ENCODE measurements at places on chromosomes 5 and 9.

DNA sequence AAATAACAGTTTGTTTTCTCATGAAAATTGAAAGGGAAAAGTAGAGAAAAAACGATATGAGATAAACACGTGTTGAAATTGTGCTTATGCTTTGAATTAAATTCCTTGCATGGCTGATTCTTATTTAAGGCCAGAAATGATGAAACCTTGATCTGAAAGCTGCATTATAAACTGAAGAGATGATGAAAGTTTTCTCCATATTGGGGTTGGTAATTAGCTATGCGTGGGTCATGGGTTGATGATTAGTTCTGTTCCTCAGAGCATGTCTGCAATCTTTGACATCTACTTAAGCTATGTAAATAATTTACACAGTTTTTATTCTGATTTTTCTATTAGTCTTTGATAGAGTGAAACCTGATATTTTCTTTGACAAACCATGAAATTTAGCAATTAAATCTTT, 264.1 kb downstream of the CD180 start:
- no peak for DNase-seq

GRCh38 chr5:41681840-41682239, 171.4 kb upstream of the PLCXD3 start:
- no peak for DNase-seq

- DNase-seq: no peak
These were observed 13.1 kb upstream of the RPL26L1 start for GRCh38 chr5:172946146-172946545.

GRCh38 chr5:62948301-62948700, 369.7 kb downstream of the LRRC70 start:
- no peak for DNase-seq

DNA sequence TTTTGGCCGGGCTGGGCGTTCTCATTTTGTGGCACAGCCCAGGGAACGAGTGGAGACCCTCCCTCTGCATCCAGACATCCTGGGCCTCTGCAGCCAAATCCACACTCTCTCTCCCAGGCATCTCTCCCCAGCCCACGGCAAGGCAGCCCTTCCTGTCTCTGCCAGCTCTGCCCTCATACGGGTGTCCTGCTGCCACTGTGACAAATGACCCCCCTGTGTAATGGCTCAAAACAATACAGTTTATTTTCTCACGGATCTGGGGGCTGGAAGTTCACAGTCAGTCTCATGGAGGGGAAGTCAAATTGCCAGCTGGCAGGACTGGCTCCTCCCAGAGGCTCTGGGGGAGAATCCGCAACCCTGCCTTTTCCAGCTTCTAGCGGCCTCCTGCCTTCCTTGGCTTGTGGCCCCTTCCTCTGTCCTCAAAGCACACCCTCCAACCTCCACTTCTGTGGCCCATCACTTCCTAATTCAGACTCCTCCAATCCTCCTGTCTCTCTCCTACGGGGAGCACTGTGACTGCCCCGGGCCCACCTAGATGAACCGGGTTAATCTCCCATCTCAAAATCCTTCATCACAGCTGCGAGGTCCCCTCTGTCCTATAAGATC, 70.2 kb upstream of the COL5A1 start:
- no peak for DNase-seq

GRCh38 chr5:99702565-99702964, 773.8 kb upstream of the CHD1 start:
- DNase-seq: no peak

DNA sequence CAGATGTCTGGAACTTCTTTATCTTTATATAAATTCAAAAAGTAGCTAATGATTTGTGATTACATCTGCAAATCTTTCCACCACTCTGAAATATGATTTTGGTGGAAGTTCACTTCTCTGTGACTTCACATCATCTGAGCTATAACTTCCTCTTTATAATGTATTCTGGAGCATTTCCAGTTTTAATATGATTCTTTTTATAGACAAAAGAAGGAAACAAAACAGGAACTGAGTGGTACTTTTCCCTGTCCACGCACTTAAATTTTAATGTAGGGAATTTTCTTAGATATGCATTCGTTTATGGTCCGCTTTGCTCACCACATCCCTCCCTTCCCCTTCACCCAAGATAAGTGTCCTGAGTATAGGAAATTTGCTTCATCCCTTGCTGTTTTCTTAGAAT, 333.5 kb downstream of the CHSY3 start:
- DNase-seq: peak; percentile 80

DNA sequence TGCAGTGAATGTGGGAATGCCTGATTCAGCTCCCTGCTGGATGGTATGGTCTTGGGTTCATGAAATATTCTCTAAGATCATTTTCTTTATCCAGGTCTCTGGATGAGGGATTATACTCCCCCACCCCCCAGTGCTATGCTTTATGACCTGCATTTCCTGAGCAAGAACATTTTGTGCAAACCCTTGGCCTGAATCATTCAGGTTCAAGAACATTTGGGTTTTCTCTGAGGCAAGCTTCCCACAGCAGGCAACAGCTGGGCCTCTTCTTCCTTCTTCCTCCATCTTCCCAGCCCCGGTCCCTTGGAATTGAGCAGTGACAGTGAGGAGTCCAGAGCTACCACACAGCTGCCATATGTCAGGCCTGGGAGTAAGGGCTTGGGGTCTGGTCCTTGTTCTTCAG, 58.6 kb upstream of the TNFSF15 start:
- DNase-seq: no peak

- DNase-seq: no peak
These were observed 97.0 kb downstream of the ANKRD33B start for GRCh38 chr5:10660720-10661387.

GRCh38 chr5:12095808-12096281, 191.6 kb upstream of the CTNND2 start:
- DNase-seq: no peak

DNA sequence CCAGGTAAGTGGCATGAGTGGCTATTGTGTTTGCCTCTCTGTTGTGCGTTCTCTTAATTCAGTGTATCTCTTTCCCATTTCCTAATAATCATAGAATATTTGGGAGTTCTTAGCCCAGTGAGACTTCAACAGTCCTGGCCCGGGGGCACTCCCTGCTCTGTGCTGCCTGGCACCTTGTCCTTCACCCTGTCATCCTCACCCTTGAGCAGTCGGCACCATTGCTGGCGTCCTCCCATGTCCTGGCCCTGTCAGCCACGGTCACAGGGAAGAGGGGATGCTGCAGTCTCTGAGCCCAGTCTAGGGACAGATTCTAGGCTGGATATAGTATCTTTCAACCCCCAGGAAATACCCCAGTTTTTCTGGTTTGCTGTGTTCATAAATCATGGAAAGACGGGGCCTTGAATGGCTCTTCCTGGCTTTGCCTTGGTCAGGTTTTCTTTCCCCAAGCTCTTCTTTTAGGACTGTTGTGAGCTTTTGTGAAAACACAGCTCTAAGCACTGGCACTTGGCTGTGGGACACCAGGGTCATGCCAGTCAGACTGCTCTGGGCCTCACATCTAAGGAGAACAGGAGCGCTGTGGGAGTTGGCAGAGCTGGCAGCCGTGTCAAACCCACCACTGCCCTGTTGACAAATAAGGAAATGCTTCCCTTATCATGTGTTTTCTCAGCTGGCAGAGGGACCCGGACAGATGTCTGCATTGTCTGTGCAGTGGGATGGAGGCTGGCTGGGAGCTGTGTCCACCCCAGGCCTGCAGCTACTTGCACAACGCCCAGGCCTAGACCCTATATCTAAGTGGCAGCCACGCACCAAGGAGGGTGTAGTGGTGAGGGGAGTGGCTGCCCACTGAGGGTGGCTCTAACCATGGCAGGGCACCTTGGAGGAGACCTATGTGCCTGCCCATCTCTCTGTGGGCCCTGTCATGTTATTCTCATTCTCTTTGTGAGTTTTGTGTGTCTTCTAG, 378.6 kb downstream of the ICE1 start:
- no peak for DNase-seq

GRCh38 chr5:179596421-179596820, 27.1 kb downstream of the HNRNPH1 start:
- no peak for DNase-seq

- no peak for DNase-seq
These were observed 387.1 kb upstream of the PAPPA start for GRCh38 chr9:115766370-115766955.

DNA sequence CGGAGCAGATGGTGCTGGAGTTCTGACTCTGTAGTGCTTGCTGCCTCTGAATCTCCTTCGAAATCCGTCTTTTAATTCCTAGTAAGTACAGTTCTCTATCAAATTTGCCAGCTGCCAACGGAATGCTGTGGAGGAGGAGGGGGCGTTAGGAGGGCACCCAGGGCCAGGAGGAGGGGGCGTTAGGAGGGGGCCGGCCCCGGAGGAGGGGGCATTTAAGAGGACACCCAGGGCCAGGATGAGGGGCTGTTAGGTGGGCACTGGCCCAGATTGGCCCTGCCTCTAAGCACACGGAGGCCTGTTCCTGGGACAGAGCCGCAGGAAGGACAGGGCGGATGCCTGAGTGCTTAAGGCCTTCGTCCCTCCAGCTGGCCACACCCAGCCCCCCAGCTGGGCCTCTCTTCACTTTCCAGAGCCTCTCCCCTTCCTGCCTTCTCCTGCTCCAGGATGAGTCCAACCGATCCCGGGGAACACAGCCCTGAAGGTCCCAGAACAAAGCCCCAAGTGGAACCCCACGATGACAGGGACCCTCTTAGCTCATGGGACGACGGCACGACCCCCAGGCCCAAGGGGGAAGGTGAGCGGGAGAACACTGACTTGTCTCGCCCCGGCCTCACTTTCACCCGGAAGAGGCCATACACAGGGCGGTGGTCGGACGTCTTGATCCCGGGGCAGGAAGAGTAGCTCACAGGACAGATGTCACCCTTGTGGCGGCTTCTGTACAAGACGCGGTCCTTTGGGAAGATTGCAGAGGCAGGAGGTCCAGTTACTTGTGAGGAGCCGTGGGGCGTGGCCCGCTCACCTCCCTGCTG, 9.8 kb downstream of the INPP5E start:
- no peak for DNase-seq

GRCh38 chr9:92716557-92716956, 46.6 kb upstream of the IPPK start:
- DNase-seq: peak; percentile 68

GRCh38 chr5:179400020-179400419, 54.8 kb upstream of the ADAMTS2 start:
- no peak for DNase-seq

GRCh38 chr5:35182910-35183535, 47.3 kb downstream of the PRLR start:
- peak; percentile 69 for DNase-seq

GRCh38 chr5:159449925-159450324, 119.6 kb upstream of the IL12B start:
- DNase-seq: no peak

DNA sequence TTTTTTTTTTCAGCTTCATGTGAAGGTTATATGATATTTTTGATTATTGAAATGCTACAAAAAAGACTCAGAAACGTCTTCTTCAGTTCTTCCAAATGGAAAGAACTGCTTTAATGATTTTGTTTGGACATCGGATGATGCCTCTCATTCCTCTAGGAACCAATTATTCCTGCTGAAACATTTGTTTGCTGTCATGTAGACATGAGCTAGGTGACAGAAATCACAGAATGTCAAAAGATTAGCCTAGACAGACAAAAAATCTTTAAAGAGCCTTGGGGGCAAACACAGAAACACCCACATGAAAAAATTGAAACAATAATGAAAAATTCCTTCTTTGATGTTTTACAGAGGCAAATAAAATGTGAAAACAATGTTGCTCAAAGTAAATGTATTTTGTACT, 244.2 kb upstream of the EDIL3 start:
- DNase-seq: no peak

- DNase-seq: no peak
These were observed 7.6 kb upstream of the TBC1D2 start for GRCh38 chr9:98263080-98263479.

- DNase-seq: no peak
These were observed 62.6 kb upstream of the SLC25A51 start for GRCh38 chr9:37966412-37967013.

GRCh38 chr9:79567671-79568098, 4.1 kb upstream of the TLE4 start:
- no peak for DNase-seq

GRCh38 chr9:135737840-135738521, 36.0 kb downstream of the KCNT1 start:
- DNase-seq: no peak

DNA sequence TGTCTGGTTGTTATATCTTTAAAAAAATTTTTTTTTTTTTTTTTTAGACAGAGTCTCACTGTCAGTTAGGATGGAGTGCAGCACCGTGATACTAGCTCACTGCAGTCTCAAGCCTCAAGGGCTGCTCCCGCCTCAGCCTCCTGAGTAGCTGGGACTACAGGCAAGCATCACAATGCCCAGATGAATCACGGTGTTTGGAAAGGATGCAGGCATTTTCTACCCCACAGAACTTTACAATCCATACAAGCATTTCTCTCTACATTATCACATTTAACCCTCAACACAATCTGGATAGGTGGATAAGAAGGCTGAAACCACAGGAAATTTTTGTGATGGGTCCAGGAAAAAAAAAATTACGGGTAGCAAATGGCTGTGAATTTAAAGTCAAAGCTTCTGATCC, 5.8 kb upstream of the PCA3 start:
- no peak for DNase-seq

GRCh38 chr9:69955536-69956355, 87.9 kb upstream of the MAMDC2 start:
- DNase-seq: no peak

DNA sequence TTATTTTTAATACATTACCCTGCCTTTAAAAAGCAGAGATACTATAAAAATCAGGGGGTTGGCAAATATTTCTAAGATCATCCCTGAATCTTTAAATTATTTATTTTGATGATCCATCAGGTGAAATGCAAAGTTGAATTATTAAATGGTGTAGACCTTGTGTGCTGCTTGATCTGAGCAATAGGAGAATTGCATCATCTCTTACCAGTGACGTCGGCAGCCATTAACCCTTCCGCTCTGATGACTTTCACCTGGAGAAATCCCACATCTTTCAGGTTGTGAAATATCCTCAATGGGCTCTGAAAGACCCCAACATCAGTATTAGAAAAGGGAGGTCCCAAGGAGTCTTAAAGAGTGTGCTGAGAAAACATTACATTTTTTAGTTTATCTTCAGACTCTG, 270.2 kb downstream of the SLF1 start:
- DNase-seq: no peak

Measured in suppressor macrophage treated with lipopolysaccharide for 1 hour (primary cell).